ENCODE measurements at places on chromosomes 7 and 10.

DNA sequence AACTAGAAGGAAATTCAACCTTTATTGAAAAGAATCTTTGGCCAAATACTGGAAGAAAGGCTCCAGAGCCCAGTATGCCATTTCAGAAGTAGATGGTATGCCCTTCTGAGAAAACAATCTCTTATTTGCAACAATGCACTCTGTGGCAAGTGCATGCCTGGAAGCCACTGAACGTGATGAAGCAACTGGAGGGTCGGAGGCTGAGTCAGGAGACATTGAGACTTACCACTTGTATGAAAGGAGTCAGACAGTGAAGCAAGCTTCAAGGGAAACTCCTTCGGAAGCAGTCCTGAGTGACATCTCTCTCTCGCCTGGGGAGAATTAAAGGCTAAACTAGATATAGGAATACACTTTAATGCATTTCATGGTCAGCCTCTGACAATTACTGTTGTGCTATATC is 353.7 kb downstream of the NRG3 start:
- H3K27me3 ChIP-seq, result no peaks in the 10 kb centered on the region
- no peaks in the 10 kb centered on the region for H3K4me1 ChIP-seq
- no peak overlapping the region for H3K4me3 ChIP-seq
- DNase-seq, result no peak

GRCh38 chr7:46830-47140 is 145.6 kb upstream of the FAM20C start:
- no peaks in the 10 kb centered on the region for H3K4me1 ChIP-seq
- no peak overlapping the region for H3K4me3 ChIP-seq
- DNase-seq, result no peak

- DNase-seq, result no peak
- H3K4me3 ChIP-seq, result no peak overlapping the region
- no peak overlapping the region for H3K27ac ChIP-seq
Observed at GRCh38 chr7:34059136-34059828, 153.9 kb downstream of the BMPER start.

- no peak overlapping the region for H3K27ac ChIP-seq
- no peak for DNase-seq
- H3K27me3 ChIP-seq, result no peaks in the 10 kb centered on the region
- no peaks in the 10 kb centered on the region for H3K4me1 ChIP-seq
Observed at GRCh38 chr10:1858048-1858447, 120.7 kb upstream of the ADARB2 start.

DNA sequence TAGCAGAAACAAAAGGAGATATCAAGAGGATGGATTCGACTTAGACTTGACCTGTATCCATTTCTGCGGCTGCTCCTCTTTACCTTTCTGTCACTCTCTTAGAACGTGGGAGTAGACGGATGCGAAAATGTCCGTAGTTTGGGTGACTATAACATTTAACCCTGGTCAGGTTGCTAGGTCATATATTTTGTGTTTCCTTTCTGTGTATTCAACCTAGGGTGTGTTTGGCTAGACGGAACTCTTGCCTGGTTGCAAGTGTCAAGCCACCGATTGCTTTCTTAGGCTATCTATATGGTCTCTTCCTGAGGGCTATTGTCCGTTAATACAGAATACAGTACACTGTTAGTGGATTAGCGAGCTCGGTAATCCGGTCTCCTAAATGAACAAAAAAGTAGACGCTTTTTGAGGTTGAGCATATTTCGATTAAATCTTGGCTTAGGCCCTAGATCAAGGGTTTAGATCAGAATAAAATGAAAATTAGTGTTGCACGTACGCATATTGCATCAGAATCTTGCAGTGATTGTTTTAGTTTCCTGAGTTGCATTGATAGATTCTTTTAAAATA is 1.2 kb downstream of the PTEN start:
- peak overlapping the region; percentile 92 for H3K4me3 ChIP-seq
- H3K4me1 ChIP-seq, result peaks cover 53% of the 10 kb centered on the region
- no peak for DNase-seq
- H3K27ac ChIP-seq, result peak overlapping the region; percentile 85
- H3K27me3 ChIP-seq, result no peaks in the 10 kb centered on the region

DNA sequence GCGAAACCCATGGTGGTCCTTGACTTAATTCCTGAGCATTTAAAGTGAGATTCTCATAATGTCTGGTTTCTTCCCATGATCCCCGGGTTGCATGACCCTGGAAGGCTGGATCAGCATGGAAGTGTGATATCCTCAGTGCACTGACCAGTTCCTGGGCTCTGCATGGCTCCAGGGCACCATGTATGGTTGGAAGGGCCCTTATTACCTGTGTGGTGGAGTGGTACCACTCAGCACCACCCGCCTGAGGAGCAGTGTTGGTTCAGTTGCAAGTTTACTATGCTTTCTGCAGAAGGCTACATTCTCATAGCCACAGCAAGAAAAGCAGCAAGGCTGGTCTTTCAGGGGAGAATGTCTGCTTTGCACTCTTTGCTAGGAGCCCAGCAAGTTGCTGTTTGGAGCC is 325.7 kb upstream of the MKI67 start:
- no peak overlapping the region for H3K4me3 ChIP-seq
- no peak overlapping the region for H3K27ac ChIP-seq
- H3K36me3 ChIP-seq, result no peaks in the 10 kb centered on the region
- no peak for DNase-seq

- H3K4me1 ChIP-seq, result peaks cover 15% of the 10 kb centered on the region
- DNase-seq, result no peak
- H3K36me3 ChIP-seq, result no peaks in the 10 kb centered on the region
- H3K27ac ChIP-seq, result no peak overlapping the region
- H3K4me3 ChIP-seq, result no peak overlapping the region
- peaks cover 11% of the 10 kb centered on the region for H3K27me3 ChIP-seq
Observed at GRCh38 chr10:69729326-69730048, 72.2 kb upstream of the COL13A1 start.

GRCh38 chr7:48428091-48428684 is 256.9 kb downstream of the ABCA13 start:
- no peak overlapping the region for H3K27ac ChIP-seq
- DNase-seq, result no peak
- H3K27me3 ChIP-seq, result no peaks in the 10 kb centered on the region
- H3K36me3 ChIP-seq, result no peaks in the 10 kb centered on the region
- no peaks in the 10 kb centered on the region for H3K4me1 ChIP-seq

DNA sequence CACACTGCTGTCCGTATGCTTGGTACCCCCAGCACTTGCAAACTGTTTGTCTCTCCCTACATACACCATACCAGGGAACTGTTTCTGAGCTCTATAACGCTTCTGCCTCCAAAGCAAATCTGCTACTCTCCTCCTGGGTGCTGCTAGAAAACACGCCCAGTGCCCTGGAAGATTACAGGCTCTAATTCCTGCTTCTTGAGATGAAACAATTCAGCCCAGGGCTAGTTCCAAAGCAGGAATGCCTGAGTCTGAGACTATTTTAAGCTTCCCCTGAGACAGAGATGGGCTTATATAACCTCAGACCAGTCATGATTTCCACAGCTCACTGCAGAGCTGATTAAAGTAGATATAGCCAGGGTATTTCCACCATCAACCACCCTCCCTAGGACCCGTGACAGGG is 327.1 kb downstream of the GPR158 start:
- no peak for DNase-seq
- H3K36me3 ChIP-seq, result no peaks in the 10 kb centered on the region
- H3K4me1 ChIP-seq, result no peaks in the 10 kb centered on the region
- no peak overlapping the region for H3K4me3 ChIP-seq

DNA sequence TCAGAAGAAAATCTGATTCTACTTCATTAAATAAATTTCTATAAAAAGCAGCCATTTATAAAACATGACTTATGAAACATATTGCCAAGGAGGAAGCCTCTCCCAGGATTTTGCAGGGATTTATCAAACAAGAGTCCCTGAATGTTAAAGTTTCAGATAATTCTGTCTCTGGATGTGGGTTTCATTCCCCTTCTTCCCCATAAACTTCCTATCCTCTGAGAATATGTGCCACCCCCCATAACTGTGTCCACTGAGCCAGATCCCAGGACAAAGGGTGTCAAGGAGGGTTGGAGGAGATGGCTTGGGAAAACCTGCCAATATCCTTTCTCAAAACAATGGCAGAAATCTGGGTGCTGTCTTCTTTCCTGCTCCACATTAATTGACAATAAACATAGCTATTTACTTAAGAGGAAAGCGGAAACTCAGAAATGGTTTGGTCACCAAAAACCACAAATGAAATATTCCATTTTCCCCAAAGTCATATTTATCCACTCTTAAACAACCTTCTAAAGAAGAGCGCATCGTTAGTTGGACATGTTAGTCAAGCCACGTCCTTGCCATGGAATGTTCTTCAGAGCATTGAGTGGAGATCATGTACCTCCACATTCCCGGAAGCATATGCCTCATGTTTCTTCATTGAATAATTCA is 54.3 kb upstream of the AKR1E2 start:
- H3K27ac ChIP-seq, result no peak overlapping the region
- peaks cover 5% of the 10 kb centered on the region for H3K4me1 ChIP-seq
- H3K36me3 ChIP-seq, result no peaks in the 10 kb centered on the region
- H3K27me3 ChIP-seq, result peaks cover 45% of the 10 kb centered on the region

Data from activated CD4-positive, alpha-beta T cell treated with anti-CD3 and anti-CD28 coated beads, Interleukin-2, amount 10 ng/mL, durations not matched to agents 24 days and 14 days (primary cell).